Stimulated activated memory B cell treated with anti-CD40 and anti-IgM and Interleukin-4, amounts not matched to agents 10 μg/mL and 1 μg/mL and 100 μg/mL, for 72 hours (primary cell): ENCODE measurements at places on chromosomes 6 and 20.

DNA sequence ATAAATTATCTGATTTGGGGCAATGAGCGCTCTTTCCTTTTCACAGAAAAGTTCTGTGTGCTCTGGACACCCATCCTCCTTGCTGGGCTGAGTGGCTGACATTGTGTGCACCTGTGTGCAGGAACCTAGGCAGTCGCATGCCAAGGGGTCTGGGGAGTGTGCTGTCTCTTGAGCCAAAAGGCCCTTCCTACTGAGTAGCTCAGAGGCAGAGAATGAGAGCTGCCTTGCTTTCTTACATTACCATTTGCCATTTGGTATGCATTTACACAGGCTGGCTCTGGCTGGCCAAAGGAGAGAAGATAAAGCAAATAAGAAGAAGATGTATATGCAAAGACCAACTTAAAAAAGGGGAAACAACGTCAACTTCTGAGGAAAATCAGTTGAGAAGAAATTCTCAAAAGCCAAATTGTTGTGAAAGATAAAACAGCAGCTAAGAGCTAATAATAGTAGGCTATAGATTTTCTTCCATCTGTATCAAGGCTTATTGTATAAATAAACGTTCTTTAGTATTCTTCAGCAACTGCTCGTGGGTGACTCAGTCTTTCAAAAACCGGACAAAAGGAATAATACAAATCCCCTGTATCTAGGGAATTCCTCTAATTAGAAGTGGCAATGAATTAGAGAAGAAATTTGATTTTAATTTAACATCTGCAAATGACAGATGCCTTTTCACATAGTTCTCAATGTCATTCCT, 121.9 kb downstream of the INSM1 start:
- ATAC-seq = no peak

- ATAC-seq = no peak
Measured at GRCh38 chr6:167845856-167846255, 19.1 kb downstream of the AFDN start.

DNA sequence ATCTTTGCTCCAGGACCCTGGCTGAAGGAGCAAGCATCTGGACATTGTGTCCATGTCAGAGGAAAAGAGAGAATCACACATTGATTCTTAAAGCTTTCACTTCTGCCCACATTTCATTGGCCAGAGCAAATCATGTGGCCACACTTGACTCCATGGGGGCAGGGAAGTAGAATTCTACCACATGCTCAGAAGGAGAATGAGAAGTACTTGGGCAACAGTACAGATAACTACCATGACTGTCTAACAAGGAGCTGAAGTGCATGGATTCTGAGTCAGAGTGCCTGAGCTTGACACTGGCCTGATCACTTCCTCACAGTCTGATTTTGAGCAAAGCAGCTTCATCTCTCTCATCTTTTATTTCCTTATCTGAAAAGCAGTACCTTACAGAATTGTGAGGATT, 38.6 kb downstream of the GHRH start:
- ATAC-seq = peak; percentile 73

DNA sequence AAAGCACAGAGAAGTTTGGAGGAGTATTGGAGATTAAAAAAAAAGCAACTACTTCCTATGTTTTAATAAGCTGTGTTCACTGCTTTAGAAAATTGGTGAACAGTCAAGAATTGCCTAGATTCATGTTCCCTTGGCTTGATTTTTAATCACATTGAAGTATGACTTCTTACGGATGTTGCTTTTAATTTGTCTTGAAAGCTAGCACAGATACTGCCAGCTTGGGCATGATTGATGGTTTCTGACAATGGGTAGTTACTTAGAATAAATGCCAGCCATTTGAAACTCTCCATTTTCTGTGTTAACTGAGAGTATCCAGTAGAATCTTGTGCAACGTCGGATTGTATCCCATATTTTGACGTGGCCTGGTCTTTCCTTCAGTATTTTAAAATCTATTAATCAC, 178.0 kb downstream of the DTNBP1 start:
- ATAC-seq = no peak

GRCh38 chr6:134980846-134981245, 30.9 kb upstream of the ALDH8A1 start:
- ATAC-seq = no peak

DNA sequence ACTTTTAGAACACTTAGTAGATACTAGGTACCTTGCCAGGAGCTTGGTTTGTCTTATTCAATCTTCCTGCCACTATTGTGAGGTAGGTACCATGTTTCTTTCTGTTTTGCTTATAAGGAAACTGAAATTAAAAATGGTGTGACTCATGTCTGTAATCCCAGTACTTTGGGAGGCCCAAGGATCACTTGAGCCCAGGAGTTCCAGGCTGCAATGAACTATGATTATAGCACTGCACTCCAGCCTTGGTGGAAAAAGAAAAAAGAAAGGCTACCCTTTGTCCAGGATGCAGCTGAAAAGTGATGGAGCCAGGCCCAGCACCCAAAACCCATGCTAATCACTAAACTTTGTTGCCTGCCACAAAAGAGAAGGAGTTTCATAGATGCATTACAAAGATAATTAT, 34.1 kb upstream of the LAMA4 start:
- ATAC-seq = no peak

GRCh38 chr6:6246544-6246943, 73.9 kb downstream of the F13A1 start:
- no peak for ATAC-seq

- no peak for ATAC-seq
Measured at GRCh38 chr6:51655517-51655916, 431.9 kb downstream of the PKHD1 start.

DNA sequence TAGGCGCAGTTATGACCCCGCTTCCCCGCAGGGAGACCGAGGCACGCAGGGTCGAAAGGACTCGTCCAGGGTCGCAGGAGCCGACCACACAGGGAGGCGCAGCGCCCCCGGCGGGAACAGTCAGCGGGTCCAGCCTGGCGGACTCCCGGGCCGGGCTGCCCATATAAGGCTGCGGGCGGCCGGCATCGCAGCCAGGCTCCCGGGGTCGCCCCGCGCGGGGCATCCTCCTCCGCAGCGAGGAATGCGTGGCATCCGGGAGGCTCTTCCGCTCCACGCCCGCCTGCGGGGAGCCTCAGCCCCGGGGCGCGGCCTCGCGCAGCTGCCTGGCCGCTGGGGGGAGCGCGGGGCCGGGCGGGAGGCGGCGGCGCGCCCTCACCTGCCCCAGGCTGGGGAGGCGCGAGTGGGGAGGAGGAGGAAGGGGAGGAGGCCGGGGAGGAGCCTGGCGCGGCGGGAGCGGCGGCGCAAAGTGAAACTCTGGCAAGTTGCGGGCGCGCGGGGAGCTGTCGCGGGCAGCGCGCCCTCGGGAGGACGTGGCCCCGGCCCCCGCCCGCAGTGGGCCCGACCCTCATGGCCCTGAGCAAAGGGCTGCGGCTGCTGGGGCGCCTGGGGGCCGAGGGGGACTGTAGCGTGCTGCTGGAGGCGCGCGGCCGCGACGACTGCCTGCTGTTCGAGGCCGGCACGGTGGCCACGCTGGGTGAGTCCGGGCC, at the start of gene SYNJ2:
Gene SYNJ2 (plus strand): TSS at position 469 of the 707 bp plus-strand sequence. CDS start 99 bp downstream, at position 568.
- peak; percentile 91 for ATAC-seq

DNA sequence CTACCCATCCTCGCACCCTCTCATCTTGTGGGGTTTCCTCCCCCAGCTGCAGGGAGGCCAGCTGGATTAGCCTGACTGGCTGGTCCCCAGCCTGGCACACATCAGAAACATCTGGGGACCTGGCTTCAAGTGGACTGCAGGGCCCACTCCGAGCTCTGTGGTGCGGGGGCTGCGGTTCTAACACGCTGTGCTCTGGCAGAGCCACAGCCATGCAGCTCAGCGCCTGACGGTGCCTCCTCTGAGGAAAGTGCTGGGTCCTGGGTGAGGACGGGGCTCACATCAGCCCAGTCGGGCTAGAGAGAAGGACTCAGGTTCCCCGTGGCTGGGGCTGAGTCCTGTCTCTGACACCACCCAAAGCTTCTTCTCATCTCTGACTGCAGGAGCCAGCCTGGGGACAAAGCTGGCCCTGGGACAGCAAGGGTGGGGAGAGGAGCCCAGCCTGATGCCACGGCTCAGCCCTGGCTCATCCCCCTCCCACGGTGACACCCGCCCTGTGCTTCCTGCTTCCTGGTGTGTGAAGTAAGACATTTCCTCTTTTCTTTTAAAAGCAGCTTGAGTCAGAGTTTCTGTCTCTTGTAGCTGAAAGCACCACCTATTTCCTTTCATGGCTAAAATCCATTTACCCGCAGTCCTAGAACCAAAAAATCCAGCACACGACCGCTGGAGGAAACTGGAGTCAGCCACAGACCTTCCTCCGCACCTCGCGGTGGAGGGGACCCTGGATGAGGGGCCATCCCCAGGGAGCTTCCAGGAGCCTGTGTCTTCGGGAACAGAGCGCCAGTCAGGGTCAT, 127.4 kb upstream of the AFDN start:
- peak; percentile 92 for ATAC-seq

DNA sequence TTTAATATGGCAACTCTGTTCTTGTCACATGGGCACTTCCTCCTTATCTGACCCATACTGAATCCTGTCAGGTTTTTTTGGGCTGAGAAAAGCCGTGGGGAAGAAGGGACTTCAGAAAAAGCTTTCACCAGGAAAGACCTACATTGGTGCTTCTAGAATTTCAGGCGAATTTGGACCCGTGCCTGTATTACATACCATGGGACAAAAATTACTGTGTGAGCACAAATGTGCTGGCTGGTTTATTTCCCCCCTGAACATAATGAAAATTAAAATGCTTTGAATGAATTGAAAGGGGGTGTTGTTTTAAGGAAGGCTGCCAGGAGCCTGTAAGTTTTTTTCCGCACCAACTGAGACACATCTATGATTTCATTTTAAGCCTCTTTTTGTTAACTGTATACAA, 29.6 kb downstream of the CAP2 start:
- ATAC-seq = no peak

DNA sequence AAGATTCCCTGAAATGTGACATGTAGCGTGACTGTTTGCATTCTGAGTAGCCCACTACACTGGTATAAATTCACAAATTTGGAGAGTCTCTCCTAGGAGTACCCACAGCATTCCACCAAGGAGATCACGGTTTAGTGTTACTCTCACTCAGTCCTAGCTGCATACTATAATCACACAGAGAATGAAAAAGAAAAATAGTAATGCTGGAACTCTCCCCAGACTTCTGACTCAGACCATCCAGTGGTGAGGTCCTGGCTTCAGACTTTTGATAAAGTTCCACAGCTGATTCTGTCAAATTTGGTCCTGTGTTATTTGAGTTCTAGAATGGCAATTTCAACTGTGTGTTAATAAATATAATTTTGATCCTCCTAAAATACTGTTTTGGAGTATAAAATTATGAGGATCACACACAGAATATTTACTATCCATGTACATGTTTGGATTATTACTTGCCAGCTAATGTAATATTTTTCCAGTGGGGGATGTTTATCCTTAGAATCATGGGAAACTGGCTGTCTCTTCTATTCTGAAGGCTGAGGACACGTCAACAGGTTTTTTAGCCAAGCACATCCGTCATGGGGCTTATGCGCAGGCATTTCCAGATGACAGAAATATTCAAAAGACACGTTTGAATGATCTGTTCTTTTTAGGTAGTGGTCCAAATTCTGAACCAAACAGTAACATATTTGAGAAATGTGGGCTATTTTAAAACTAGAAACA, 5.1 kb upstream of the KIAA0408 start:
- no peak for ATAC-seq

- no peak for ATAC-seq
Measured at GRCh38 chr6:14618759-14619418, 501.3 kb downstream of the CD83 start.

- no peak for ATAC-seq
Measured at GRCh38 chr6:220721-221475, 71.4 kb upstream of the DUSP22 start.

DNA sequence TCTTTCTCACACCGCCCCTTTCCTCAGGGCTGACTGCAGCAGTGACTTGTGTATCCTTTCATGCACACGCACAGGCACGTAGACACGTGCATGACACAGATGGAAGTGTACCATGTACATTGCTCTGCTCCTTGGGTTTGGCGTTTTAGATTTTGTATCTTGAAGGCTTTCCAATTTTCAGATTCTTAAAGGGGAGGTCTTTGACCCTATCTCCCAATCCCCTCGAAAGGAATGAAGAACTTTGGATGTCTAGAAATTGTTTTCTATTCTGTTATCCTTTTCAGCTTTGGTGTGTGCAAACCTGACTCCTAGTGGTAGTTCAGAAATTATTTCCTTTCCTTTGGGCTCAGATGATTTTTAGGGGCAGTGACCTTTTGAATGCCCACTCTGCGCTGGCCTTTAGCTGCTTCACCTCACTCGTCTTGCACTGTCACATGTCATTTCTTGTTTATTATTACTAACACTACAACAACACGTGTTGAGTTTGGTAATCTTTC, 63.0 kb downstream of the HIVEP1 start:
- no peak for ATAC-seq

DNA sequence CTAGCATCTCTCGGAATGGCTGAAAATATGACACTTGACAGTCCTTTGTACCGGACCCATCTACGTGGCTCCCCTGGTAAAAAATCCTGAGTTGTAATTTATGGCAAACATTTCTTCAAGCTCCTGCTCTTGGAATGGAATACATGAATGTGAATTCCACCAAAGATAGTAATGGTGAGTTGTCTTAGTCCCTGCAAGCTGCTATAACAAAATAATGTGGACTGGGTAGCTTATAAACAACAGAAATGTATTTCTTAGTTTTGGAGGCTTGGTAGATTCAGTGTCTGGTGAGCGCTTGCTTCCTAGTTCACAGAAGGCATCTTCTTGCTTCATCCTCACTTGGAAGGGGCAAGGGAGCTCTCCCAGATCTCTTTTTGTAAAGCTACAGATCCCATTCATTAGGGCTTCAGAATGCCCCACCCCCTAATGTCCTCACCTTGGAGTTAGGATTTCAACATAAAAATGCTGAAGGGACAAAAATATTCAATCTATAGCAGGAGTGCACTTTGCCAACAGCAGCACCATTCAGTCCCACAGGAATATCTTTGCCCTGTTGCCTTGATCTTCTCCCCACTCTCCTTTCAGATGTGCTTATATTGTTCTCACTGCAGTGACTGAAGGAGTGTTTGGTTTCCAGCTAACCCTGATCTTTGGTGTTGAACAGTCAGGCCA, 167.8 kb upstream of the HDAC2 start:
- ATAC-seq = no peak

DNA sequence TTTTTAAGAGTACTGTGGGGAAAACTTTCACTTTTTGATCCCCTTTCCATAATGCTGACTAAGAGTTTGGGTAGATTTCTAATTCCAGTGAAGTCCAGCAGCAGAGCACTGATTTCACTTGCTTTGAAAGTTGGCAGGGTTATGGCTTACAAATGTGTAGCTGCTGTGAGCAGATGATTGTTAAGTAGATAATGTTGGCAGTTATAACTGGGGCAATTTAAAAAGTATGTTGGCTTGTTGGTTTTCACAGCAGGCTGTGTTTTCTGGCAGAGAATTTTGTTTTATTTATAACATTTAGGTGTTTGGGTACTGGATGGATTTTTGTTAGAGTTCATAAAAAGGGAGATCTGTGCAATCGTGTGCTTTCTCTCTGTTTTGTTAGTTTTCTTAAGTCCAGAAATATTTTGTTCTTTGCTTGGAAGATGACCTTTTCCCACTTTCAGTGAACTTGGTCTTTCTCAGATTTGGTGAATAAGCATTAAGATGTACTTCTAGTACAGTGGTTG, 31.4 kb downstream of the AFDN start:
- no peak for ATAC-seq
